ENCODE measurements at places on chromosomes 7 and 10. TPM values are rescaled to one million over a fixed set of nuclear protein-coding genes. Genes with fewer than 3 reads are reported as not detected.

DNA sequence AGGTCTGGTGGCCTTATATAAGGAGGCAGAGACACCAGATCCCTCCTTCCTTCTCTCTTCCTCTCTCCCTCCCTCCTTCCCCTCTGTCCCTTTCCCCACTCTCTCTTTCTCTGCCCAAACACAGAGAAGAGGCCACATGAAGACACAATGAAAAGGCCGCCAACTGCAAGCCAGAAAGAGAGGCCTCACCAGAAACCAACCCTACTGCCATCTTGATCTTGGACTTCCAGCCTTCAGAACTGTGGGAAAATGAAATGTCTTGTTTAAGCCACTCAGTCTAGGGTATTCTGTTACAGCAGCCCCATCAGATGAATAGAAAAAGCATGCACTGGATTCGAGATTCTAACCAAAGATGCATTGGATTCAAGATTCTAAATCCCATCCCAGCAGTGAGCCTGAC lies 168.1 kb downstream of the FAM107B start:
- DNase-seq = no peak

GRCh38 chr10:24944512-24945255 lies 7.7 kb downstream of the PRTFDC1 start:
- peak; percentile 92 for DNase-seq

DNA sequence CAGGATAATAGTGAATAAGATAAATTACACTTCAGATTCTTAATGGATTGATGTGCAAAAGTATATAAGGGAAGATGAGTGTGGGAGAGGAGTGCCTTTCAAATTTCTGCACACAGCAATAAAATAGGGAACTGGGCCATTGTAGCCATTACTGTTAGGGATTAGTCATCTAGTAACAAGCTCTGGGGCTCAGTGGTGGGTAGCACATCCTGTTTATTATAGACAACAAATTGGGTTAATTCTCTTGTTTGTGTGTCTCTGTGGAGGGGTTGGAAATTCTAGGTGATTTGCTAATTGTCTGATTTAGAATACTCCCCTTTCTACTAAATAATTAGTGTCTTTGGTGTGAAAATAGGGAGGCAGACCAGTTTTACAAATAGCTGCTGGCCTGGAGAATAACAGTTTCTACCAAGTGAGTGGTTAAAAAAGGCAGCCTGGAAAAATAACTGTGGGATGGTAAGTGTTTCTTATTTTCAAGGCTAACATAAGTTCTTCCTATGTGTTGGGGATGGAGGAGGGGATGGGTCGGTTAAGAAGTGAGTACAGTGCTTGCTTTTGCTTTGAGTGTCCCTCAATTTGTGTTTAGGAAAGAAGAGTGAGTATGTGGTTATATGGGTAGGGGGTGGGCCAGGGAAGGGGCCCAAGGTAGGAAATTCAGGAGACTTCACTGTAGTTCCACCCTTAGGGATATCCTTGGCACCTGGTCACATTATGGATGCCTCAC lies 43.3 kb upstream of the TMEM248 start:
- no peak for DNase-seq

GRCh38 chr7:48295296-48295971 lies 124.2 kb downstream of the ABCA13 start:
- no peak for DNase-seq

DNA sequence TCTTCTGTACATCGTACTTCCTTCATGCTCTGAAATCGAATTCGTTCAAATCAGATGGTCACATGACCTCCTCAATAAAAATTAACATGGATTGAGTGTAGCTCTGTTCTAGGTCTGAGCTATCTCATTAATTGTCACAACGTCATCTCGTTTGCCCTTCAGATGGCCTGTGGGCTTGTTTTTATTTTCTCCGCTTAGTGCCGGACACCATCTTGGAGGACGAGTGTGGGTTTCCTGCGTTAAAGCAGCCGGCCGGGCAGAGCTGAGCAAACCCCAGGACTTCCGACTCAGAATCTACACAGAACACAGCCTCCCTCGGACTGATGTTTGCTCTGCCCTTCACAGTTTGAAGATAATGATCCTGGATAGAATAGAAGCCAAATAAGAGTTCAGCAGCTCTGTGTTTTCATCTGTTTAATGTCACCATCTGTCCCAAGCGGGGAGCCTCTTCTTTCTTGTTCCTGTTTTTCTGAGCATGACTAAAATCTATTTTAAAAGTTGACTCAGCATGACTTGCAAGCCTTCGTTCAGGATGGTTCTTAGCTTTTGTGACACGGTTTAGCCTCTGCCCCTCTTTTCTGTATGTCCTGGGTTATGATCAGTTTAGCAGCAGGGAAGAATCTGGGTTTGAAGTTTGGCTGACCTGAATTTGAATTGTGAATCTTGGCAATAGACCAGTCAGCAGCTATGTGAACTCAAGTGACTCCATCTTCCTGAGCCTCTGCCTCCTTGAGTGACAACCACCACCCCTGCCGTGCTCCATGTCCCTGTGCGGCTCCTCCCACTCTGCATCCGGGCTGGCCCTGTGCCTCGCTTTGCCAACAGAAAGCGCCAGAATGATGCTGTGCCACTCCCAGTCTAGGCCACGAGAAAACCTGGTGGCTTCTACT lies 30.6 kb upstream of the GALNTL5 start:
- peak; percentile 70 for DNase-seq

GRCh38 chr7:130789436-130789835 lies 55.4 kb upstream of the KLF14 start:
- no peak for DNase-seq

DNA sequence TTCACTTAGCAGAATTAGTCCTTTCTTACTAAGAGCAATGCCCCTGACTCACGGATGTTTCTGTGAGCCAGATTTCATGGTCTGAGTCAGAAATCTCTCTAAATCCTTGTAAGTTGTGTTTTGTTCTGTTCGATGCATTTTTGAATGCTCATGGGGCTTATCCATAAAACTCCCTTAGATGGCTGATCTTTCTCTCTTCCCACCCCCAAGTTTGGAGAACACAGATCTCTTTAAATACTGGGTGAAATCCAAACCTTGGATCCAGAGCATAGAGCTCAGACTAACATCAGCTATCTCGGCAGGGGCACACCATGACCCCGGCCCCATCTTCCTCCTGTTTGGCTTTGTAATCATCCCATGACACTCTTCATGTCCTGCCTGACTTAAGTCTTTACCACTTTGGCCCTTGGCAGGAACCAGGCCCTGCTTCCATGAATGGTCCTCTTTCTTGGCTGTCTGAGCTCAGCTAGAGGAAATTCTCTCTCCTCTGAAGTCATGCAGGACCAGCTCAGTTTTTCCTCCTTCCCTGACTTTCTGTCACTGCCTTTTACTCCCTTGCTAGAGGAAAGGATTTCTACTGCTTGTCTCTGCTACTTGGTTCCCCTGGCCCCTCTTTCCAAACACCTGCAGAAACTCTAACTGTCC lies 120.4 kb upstream of the RAB11FIP2 start:
- no peak for DNase-seq

DNA sequence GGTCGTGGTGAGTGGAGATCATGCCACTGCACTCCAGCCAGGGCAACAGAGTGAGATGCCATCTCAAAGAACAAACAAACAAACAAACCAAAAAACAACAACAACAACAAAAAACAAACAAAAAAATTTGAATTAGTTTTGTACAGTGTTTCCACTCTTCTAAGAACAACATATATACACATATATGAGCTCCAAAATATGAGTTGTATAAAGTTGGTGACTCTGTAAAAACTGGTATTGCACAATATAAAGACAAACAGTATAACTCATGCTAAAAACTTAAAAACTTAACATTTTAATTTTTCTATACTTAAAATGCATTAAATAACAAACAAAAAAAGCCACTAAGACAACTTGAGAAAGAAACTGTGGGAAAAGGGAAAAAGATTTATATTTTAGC lies 46.0 kb downstream of the AKR1B15 start:
- no peak for DNase-seq

DNA sequence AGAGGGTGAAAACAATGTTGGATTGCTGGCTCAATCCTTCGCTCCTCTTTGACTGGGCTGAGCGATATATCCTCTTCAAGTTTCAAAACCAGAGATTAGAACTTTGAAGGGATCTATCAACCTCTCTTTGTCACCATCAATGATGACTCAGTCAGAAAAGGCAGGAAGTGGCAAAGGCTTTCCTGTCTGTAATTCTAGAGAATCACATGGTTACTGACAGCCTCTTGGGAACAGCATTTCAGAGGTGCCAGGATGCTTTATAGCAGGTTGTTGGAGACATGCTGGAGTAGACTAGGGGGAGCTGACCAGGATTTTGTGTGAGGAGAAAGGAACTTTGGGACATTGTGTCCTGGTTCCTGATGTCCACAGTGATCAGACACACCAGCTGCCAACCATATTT lies 81.3 kb downstream of the PRKCQ start:
- no peak for DNase-seq

DNA sequence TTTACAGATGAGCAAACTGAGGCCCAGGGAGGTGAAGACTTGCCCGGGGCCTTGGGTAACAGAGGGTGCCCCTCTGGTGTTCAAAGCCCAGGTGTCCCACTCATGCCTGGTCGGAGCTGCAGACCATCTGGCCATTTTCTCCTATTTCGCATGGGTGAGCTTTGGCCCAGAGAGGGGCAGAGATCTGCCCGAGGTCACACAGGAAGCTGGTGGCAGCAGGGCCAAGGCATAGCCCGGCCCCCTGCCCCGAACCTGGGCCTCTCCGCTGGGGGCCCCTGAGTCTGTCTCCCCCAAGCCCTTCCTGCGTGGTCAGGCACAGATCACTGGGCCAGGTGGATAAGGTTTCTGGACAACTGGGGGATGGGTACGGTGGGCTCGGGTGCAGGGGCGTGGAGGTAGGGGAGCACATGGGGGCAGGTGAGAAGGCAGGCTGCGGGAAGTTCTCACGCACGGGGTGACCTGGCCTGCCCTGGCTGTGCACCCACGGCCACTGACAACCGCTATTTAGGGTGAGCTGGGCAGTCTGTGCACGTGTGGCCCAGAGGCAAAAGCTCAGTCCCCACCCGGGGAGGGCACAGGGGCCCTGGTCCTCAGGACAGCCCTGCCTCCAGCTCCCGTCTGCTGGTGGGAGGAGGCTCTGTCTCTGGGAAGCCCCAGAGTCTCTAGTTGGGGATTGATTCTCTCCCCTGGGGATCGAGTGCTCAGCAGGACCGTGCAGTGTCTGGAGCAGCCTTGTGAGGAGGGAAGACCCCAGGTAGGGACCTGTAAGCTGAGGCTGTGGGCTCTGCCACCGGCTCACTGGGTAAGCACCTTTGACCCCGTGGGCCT lies 68.6 kb downstream of the UNCX start:
- no peak for DNase-seq

- DNase-seq = no peak
These were observed 6.5 kb downstream of the VPS41 start for GRCh38 chr7:38902449-38902848.

DNA sequence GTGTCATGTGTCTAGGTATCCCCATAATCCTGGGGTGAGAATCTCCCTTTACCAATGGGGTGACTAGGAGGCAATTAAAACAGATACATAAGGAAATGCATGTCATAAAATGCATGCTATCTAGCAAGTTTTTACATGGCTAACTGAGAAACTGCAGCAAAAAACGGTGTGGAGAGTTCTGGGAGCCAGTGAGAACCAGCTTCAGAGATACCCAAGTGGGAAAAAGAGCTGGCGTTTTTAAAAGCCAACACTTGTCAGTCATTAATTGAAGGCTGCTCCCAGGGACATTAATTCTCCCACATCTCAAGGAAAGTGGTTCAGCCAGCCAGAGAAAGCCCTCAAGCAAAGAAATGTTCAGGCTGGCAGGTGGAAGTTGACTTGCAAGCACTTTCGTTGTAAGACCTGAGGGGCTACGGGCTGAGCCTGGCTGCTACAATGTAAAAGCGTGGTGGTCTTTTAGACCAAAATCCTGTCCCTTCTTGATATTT lies 28.1 kb downstream of the ST8SIA6 start:
- no peak for DNase-seq

DNA sequence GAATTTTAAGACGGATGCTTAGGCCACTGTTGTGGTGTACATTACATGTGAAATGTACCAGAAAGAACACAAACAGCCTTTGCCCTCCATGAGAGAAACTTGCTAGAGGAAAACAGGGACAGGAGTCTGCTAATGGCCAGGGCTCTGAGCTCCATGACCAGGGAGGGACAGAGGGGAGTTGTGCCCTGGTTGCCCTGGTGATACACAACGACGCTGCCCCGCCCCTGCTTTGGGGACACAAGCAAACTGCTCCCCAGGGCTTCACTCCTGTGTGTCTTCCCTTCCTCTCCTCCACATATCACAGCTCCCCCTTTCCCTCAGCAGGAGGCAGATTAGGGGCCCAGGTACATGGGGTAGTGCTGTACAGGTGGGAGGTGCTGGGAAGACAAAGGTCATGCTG lies 36.2 kb downstream of the AMPH start:
- DNase-seq = no peak

GRCh38 chr10:121695731-121696464 lies 97.7 kb upstream of the FGFR2 start:
- DNase-seq = no peak

- DNase-seq = no peak
These were observed 99.8 kb upstream of the HGF start for GRCh38 chr7:81869670-81870069.

GRCh38 chr7:8379264-8379663 lies 54.1 kb upstream of the NXPH1 start:
- no peak for DNase-seq

DNA sequence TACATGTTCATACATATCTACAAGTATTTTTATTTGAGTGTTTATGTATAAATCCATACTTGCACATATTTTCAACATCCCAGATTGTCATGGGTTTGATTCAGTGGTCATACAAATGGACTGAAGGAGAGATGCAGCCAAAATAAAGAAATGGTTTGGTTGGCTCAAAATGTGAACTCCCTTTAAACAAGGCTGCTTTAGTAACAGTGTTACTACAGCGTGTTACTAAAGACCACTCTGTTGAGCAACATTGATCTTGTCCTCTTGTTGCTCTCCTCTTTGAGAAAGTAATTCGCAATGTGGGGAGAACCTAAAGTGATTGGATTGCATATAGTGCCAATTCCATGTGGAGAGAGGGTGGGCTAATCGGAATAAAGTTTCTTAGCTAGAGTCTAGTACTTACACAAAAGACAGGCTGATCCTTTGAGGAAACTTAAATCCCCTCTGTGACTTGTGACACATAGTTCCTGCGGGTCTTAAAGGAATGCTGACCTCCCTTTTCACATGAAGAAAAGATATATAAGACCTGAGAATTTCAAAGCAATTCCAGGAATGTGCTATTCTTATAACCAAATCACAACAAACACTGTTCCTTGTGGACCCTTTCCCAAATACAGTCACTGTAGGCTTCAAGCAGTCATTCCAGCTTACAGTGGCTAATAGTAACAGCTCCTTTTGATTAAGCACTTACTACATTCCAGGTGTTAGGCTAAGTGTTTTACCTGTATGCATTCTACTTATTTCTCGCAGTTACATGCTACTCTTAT lies 144.3 kb downstream of the FZD1 start:
- no peak for DNase-seq

GRCh38 chr10:21213381-21213780 lies 312.1 kb downstream of the SKIDA1 start:
- no peak for DNase-seq

The COBL gene
- total RNA-seq = 52.6 TPM

The ASB15 gene
- 0.37 TPM for total RNA-seq

The TAS2R3 gene
- total RNA-seq = 0.78 TPM

The GIMAP6 gene
- total RNA-seq = not detected

The C10orf62 gene
- total RNA-seq = 0.62 TPM

The CYP2W1 gene
- not detected for total RNA-seq

The EXOSC1 gene
- 26.8 TPM for total RNA-seq

The CHRM2 gene
- total RNA-seq = 0.32 TPM

The CPN1 gene
- not detected for total RNA-seq
